ENCODE measurements at places on chromosomes 7 and 10.

GRCh38 chr10:3196958-3197347 lies 24.4 kb upstream of the PITRM1 start:
- DNase-seq = no peak

DNA sequence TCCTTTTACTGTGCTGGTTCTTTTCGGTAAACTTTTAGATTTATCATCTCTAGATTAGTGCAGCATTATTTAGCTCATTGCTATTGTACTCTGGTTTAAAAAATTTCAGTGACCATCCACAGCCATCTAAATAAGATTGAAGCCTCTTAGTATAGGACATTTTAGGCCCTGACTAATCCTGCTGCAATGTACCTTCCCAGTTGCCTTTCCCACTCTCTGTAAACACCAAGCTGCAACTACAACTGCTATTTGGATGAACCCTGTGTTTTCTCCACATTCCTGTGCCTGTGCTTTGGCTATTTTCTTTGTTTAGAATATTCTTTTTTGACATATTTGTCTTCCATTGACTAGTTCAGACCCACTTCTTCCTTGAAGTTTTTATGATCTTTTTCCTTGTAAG lies 314.6 kb downstream of the AUTS2 start:
- DNase-seq = no peak

GRCh38 chr7:99211241-99211602 lies 3.3 kb upstream of the KPNA7 start:
- no peak for DNase-seq

DNA sequence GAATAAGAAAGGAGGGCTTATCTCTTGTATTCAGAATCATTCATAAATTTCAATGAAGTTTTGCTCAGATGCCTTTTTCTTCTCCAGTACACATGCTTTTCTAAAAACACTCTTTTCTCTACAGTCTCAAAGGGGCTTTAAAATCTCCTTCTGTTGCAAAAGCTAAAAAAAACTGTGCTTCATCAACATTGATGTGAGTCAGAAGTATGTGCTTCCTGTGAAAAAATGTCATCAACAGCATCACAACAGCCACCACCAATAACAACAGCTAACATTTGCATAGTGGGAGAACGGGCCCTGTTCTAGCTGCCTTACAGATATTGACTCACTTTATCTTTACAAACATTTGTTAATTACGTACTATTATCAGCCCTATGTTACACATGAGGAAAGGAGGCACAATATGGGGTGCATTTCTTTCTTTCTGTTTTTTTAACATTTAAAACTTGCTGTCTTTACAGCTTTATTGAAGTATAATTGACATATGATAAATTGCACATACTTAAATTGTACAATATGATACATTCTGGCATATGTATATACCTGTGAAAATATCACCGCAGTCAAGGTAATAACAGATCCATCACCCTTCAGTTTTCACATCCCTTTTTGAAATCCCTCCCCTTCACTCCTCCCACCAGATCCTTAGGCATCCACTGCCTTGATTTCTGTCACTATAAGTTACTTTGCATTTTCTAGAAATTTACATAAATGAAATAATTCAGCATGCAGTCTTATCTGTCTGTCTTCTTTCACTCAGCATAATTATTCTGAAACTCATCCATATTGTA lies 1605.4 kb upstream of the LRRTM3 start:
- no peak for DNase-seq

All from inflammatory macrophage treated with lipopolysaccharide for 1 hour (primary cell).